ENCODE measurements at places on chromosomes 12 and 14. TPM values are rescaled to one million over a fixed set of nuclear protein-coding genes. Genes with fewer than 3 reads are reported as not detected.
A peak's percentile ranks its signal among the peaks of the same experiment; 100 is the strongest.

DNA sequence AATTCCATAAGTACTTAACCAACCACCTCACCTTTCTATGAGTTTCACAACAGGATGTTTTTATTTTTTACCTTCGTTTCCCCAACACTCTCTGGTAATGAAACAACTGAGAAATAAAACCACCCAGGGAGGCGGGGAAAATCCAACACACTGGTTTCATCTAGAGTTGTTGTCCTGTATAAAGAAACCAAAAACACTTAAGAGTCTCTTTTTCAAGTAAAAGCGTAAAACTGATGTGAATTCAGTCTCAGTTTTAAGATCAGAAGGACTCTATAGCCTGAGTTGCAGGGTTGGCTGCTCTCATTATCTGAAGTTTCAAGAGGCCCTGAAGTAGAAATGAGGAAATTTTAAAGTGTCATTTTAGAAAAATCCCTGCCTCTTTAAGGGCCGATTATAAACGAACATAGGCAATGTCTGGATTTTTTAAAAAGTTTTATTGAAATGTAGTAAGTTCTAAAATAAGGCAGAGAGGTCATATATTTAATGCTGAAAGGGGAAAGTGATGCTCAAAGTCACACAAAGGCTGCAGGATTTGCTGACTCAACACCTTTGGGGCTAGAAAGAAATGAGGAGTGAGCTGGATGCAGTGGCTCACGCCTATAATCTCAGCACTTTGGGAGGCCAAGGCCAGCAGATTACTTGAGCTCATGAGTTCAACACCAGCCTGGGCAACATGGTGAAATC, 27.2 kb downstream of the HIGD1C start:
- no peak overlapping the region for H3K4me3 ChIP-seq
- no peak overlapping the region for H3K27ac ChIP-seq
- no peaks in the 10 kb centered on the region for H3K4me1 ChIP-seq
- no peak for DNase-seq
- H3K36me3 ChIP-seq, result peaks cover 25% of the 10 kb centered on the region
- no peaks in the 10 kb centered on the region for H3K27me3 ChIP-seq

GRCh38 chr14:67491741-67492507, 3.4 kb upstream of the TMEM229B start:
- no peak overlapping the region for H3K27ac ChIP-seq
- H3K4me3 ChIP-seq, result no peak overlapping the region
- H3K27me3 ChIP-seq, result no peaks in the 10 kb centered on the region
- peak; percentile 81 for DNase-seq

DNA sequence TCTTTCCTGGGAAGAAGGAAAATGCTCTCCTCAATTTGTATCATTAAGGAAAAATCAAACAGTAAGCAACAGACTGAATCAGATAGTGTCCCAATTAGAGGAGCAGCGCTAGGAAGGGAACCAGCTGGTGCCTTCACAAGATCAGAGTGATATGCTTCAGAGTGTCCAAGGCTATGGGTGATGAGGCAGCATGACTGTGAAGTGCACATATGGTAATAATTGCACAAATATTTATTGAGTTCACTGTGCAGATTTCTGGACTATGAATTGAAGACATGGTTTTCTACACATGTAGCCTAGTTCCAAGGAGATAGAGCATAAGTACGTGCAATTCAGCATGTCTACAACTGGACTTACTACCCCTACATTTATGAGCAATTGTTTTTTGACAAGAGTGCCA, 78.8 kb upstream of the EVL start:
- H3K4me3 ChIP-seq, result no peak overlapping the region
- DNase-seq, result no peak
- no peaks in the 10 kb centered on the region for H3K27me3 ChIP-seq
- no peak overlapping the region for H3K27ac ChIP-seq
- H3K36me3 ChIP-seq, result no peaks in the 10 kb centered on the region

- H3K4me1 ChIP-seq, result peaks cover 8% of the 10 kb centered on the region
- H3K27me3 ChIP-seq, result no peaks in the 10 kb centered on the region
- no peak overlapping the region for H3K27ac ChIP-seq
These were observed 90.4 kb downstream of the SLC8A3 start for GRCh38 chr14:70098250-70098809.

DNA sequence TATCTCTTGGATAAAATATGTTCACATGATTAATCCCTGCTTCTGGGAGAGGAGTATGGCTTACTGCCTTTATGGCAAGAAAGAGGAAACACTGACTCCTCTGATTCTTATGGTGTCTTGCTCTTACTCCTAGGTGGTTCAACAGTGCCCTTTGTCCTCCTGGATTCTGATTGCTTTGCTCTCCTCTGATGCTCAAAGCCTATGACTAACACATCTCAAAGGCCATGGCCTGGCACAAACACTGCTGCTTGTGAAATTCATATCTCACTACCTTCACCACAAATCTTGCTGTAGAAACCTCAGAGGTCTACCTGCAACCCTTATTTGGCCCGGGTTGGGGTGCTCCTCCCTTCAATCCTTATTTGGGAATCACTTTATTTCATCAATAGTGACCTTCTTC, 217.2 kb downstream of the C12orf50 start:
- H3K4me3 ChIP-seq, result no peak overlapping the region
- H3K36me3 ChIP-seq, result no peaks in the 10 kb centered on the region
- no peaks in the 10 kb centered on the region for H3K4me1 ChIP-seq
- no peak for DNase-seq

DNA sequence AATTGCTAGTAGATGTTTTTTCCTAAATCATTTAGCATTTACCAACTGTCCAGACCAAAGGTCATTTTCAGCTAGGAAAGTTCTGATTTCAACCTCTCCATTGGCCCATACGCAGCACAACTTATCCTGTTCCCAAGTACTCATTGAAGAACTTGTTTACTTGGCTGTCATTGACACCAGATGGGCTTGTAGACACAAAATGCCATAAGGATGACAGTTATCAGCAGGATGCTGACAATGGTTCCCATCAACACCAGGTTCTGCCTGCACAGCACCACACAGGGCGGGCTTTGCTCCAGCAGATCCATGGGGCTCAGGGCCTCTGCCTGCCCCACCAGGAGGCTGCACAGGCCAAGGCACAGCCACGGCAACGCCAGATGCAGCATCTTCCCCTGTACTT, 36.5 kb upstream of the TMPRSS12 start:
- H3K36me3 ChIP-seq, result peaks cover 29% of the 10 kb centered on the region
- no peak overlapping the region for H3K4me3 ChIP-seq
- no peak overlapping the region for H3K27ac ChIP-seq
- no peak for DNase-seq
- no peaks in the 10 kb centered on the region for H3K4me1 ChIP-seq

GRCh38 chr14:76576047-76576741, 185.1 kb upstream of the VASH1 start:
- H3K4me1 ChIP-seq, result peaks cover 3% of the 10 kb centered on the region
- no peak overlapping the region for H3K27ac ChIP-seq
- H3K4me3 ChIP-seq, result no peak overlapping the region
- H3K27me3 ChIP-seq, result no peaks in the 10 kb centered on the region

DNA sequence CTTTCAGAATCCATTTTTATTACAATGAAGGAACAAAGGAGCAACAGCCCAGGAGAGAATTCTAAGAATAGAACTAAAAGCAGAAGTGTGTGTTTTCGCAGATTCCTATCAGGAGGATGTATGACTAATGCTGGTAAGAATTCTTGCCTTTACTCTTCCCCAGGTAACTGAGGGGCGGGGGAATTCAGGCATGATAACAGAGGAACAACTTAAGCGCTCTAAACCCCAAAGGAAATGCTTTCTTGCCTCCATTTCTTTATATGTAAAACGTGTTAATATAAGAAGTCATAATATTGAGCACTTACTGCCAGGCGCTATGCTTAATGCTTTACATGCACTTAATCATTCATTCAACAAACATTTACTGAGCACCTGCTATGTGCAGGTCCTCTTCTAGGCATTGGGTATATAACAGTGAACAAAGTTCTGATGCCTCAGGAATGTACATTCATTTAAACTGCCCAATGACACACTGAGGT, 4.5 kb downstream of the HCAR1 start:
- no peak overlapping the region for H3K27ac ChIP-seq
- H3K36me3 ChIP-seq, result no peaks in the 10 kb centered on the region
- peak; percentile 80 for DNase-seq
- H3K27me3 ChIP-seq, result no peaks in the 10 kb centered on the region

DNA sequence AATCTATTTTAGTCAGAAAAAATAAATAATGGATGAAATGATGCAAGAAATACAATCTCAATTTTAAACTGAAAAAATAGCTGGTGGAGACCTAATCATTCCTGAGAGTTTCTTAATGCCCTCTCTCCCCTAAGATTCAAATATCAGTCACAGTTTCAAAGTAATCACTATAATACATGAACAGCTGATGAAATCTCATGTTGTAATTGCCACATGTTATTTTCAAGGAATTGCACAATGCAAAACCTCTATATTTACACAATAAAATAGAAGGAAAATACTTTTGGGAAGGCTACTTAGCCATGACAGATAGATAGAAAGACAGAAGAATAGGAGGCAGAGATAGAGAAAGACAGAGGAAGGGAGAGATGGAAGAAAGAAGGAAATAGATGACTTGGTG, 18.2 kb downstream of the IFNG-AS1 start:
- no peak overlapping the region for H3K27ac ChIP-seq
- H3K27me3 ChIP-seq, result no peaks in the 10 kb centered on the region
- H3K4me1 ChIP-seq, result no peaks in the 10 kb centered on the region

DNA sequence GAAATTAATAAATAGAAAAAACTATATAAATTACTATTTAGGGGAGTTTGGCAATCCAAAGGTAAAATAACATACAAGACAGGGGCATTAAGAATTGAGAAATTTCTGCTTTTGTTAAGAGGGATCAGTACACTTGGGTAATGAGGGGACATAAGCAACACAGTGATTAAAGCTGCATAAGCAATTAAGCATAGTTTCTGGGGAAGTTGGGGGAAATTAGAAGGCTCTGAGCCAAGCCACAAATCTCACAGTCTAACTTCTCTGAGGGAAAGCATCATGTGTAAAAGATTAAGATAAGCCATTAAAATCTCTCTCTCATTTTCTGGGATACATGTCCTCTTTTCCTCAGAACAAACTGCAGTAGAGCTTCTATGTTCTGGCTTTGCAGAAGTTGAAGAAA, 533.9 kb upstream of the LRFN5 start:
- DNase-seq, result no peak
- no peak overlapping the region for H3K4me3 ChIP-seq
- no peaks in the 10 kb centered on the region for H3K4me1 ChIP-seq

GRCh38 chr12:5706247-5706646, 238.8 kb downstream of the ANO2 start:
- no peak for DNase-seq
- no peaks in the 10 kb centered on the region for H3K4me1 ChIP-seq
- H3K4me3 ChIP-seq, result no peak overlapping the region

DNA sequence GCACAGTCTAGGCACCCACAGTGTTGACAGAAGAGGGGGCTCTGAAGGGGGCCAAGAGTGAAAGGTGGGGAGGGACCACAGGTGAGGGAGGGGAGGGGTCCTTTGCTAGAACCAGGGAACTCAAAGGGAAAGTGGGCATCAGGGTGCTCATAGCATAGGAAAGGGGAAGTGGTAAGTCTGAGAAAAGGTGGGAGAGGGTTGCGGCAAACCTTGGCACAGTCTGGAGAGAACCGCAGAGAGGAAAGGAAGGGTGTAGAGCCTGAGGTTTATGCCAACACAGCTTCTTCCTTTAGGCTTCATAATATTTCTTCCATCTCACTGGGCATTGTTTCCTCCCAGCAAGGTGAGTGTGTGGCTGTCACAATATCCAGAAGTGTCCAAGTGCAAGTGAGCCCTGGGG, 11.5 kb upstream of the PLEK2 start:
- no peaks in the 10 kb centered on the region for H3K27me3 ChIP-seq
- H3K27ac ChIP-seq, result no peak overlapping the region
- no peak for DNase-seq
- no peak overlapping the region for H3K4me3 ChIP-seq

DNA sequence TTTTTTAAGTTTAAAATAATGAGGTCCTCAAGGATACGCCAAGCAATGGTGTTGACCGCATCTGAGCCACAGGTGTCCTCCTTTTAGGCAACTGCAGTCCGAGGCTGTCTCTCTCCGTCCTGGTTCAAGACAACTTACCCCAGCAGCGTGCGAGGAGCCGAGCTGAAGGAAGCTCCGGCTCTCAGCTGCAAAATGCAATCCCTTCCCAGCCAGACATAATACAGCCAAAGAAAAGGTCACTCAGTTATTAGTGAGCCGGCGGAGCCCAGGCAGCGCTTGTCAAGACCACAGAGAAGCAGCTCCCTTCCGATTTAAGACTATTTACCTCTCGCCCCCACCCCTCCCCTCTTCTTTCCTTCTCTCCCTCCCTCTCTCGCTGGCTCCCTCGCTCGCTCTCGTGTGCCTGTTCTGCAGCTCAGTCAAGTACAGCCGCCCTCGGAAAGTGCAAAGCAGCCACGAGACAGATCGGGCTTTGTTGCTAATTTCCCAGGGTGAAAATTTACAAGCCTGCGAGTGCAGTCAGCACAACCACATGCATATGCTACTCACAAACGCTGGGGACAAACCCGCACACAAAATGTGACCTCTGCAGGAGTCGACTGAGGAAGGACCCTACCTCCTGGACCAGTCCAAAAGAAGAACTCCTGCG, 363 bp upstream of the LMO3 start:
- no peaks in the 10 kb centered on the region for H3K36me3 ChIP-seq
- H3K4me3 ChIP-seq, result peak overlapping the region; percentile 85
- peaks cover 5% of the 10 kb centered on the region for H3K4me1 ChIP-seq
- DNase-seq, result peak; percentile 90
- H3K27me3 ChIP-seq, result peaks cover 85% of the 10 kb centered on the region

GRCh38 chr12:44961887-44962286, 85.8 kb upstream of the NELL2 start:
- no peak overlapping the region for H3K27ac ChIP-seq
- H3K27me3 ChIP-seq, result no peaks in the 10 kb centered on the region
- no peaks in the 10 kb centered on the region for H3K4me1 ChIP-seq
- H3K36me3 ChIP-seq, result no peaks in the 10 kb centered on the region
- H3K4me3 ChIP-seq, result no peak overlapping the region

DNA sequence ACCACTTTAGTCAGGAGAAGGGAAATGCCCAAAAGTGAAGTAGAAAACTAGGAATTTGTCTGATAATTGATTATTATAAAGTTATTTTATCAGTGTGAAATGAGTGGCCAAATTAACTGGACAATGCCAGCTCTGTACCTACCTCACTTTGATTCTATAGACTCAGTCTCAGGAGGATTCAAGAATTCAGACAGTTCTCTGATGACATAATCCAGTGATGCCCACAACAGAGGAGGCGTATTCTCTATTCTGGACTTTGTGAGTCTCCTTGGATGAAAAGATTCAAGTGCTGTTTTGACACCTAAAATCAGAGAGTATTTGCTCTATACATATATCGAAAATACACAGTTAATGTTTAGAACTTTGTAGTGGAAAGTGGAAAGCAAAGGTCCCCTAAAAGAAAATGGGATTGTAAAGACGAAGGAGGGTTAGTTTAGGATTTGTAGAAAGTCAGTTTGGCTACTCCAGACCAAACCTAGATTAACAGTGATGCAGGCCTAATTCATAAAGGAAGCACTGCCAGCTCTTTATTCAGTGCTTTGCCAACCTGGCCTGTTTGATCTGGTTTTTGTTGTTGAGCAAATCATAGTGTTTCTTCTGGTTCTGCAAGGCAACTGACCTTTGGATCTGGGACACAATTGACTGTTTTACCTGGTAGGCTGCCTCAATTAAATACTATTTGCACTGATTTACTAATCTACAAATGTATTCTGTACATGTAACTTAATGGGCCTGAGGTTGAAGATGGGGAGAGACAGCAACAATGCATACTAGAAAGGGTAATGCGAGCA, 67.4 kb downstream of the DAD1 start:
- H3K27ac ChIP-seq, result no peak overlapping the region
- H3K36me3 ChIP-seq, result no peaks in the 10 kb centered on the region
- H3K4me3 ChIP-seq, result no peak overlapping the region
- no peak for DNase-seq

The DEPDC4 gene
- total RNA-seq, result 4.1 TPM

The VRTN gene
- total RNA-seq, result 61.8 TPM

The DGKA gene
- 8.4 TPM for total RNA-seq

The TTC9 gene
- total RNA-seq, result 11.6 TPM

The GZMH gene
- total RNA-seq, result not detected

The HAL gene
- total RNA-seq, result not detected

The AQP5 gene
- 0.62 TPM for total RNA-seq

The LRR1 gene
- total RNA-seq, result 22.1 TPM

The NOP9 gene
- 31.1 TPM for total RNA-seq
